ENCODE measurements at places on chromosomes 12 and 14.

DNA sequence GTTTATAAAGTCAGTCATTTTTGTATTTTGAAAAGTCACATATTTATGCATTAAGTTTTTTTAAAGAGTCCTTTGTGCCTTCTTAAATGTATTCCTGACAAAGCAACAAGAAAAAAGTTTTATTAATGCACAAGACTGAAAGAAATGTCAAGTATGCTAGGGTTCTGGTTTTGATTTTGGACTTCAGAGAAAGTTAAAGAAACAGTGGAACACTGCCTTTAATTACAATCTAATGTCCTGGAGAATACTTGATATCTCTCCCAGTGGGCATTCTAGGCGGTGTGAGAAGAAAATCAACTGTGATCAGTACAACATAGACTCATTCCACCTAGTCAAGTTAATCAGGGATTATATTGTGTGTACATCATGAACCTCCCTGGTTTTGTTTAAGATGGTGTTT, 49.9 kb downstream of the PRICKLE1 start:
- DNase-seq = no peak

- DNase-seq = peak; percentile 90
These were observed at the start of gene PKP2 for GRCh38 chr12:32896432-32897280. Gene PKP2 (minus strand): TSS chr12:32896777. CDS start chr12:32896731, 46 bp downstream.

- no peak for DNase-seq
These were observed 57.4 kb downstream of the RPH3A start for GRCh38 chr12:112848972-112849371.

DNA sequence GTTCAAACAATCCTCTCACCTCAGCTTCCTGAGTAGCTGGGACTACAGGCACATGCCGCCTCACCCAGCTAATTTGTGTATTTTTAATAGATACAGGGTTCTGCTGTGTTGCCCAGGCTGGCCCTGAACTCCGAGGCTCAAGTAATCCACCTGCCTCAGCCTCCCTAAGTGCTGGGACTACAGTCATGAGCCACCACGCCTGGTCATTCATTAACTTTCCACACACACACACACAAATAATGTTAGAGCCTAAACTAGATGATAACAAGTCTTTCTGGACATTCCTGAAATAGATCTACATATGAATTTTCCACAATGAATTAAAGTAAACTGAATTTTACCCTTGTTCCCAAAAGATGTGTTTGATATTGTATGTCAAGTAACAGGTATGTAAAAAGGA, 776.0 kb downstream of the GALC start:
- DNase-seq = no peak

DNA sequence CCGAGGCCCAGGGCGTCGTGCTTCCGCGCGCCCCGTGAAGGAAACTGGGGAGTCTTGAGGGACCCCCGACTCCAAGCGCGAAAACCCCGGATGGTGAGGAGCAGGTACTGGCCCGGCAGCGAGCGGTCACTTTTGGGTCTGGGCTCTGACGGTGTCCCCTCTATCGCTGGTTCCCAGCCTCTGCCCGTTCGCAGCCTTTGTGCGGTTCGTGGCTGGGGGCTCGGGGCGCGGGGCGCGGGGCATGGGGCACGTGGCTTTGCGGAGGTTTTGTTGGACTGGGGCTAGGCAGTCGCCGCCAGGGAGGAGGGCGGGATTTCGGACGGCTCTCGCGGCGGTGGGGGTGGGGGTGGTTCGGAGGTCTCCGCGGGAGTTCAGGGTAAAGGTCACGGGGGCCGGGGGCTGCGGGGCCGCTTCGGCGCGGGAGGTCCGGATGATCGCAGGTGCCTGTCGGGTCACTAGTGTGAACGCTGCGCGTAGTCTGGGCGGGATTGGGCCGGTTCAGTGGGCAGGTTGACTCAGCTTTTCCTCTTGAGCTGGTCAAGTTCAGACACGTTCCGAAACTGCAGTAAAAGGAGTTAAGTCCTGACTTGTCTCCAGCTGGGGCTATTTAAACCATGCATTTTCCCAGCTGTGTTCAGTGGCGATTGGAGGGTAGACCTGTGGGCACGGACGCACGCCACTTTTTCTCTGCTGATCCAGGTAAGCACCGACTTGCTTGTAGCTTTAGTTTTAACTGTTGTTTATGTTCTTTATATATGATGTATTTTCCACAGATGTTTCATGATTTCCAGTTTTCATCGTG, 612 bp downstream of the MDM2 start:
- DNase-seq = peak; percentile 76

- DNase-seq = no peak
These were observed 15.8 kb upstream of the KRT7 start for GRCh38 chr12:52217223-52217622.

DNA sequence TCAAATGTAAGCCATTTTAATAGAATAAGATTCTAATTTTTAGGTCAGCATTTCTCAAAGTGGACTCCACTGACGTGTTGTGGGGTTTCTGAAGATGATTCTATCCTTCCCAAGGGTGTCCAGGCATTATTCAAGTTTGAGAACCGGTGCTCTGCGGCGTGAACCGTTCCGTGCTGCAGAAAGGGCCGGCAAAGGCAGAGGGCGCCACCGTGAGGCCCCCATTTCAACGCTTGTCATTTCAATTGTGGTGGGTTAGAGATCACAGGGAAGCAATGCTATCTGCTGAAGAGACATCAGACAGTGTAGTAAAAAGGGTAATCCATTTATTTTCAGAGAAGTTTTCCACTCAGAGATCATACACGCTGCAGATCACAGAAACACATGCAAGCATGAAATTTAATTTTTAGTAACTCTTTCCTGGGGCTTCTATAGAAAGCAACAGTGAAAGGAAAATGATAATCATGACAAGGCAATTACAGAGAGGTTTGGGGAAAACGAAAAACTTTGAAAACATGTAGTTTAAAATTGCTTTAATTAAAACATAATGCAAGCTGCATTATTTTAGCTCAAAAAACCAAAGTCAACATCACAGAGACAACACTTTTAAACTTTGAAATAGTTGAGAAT, 201.7 kb downstream of the EXOC5 start:
- peak; percentile 82 for DNase-seq

GRCh38 chr14:93045211-93045674, 70.5 kb downstream of the ITPK1 start:
- peak; percentile 86 for DNase-seq

GRCh38 chr12:27083861-27084394, 1.6 kb upstream of the C12orf71 start:
- peak; percentile 75 for DNase-seq

DNA sequence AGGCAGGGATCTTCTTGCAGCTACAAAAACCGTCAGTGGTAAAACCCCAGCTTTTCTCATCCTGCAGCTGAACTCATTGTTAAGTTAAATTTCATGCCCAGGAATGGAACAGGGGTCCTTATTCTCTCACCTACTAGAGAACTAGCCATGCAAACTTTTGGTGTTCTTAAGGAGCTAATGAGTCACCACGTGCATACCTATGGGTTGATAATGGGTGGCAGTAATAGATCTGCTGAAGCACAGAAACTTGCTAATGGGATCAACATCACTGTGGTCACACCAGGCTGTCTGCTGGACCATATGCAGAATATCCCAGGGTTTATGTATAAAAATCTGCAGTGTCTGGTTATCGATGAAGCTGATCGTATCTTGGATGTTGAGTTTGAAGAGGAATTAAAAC, 68.9 kb downstream of the DCAF5 start:
- no peak for DNase-seq

DNA sequence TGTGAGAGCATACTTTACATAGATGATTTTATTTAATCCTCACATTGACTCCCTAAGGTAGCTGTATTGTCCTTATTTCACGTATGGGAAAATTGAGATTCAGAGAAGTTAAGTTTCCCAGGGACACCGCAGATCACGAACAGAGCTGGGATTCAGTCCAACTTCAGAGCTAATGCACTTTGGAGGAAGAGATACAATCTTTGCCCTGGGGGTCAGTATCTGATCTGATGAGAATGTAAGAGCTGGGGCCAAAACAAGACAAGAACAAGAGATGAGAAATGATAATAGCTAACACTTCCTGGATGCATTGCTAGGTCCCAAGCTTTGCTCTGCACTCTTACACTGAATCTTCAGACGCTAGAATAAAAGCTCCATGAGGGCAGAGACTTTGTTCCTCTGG, 6.0 kb upstream of the CSAD start:
- DNase-seq = no peak

GRCh38 chr12:124778411-124778810, 85.3 kb downstream of the SCARB1 start:
- no peak for DNase-seq

- peak; percentile 1 for DNase-seq
These were observed 69.4 kb downstream of the FGD6 start for GRCh38 chr12:95147866-95148265.

DNA sequence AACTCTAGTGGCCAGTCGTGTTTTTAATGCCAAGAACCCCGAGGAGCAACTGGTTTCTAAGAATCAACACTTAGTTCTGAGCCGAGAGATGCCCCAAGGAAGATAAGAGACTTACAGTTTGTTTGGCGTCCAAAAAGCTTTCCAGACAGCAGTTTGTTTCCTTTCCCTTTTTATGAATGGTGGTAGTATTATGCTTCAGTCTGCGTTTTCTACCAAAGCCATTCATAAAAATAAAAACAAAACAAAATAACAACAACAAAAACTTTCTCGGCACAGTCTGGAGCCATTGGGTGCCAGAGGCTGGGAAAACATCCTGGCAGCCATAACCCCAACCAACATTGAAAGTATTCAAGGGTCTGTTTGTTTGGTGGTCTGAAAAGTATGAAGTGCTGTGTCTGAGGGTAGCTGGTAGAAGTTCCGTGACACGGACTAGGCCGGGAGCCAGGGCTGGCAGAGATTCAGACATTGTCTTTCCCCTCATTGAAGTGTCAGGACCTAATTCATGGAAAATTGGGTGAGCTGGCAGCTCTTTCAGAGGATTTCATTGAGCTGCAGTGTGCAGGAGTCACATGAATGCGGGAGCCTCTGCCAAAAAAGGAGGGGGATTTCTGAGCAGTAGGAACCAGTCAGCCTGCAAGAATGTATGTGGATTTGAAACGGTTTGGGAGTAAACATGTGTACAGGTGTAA, 124.2 kb downstream of the HMGA2 start:
- peak; percentile 33 for DNase-seq

GRCh38 chr14:77613201-77613600, 3.2 kb downstream of the SPTLC2 start:
- no peak for DNase-seq

GRCh38 chr12:108613548-108613947, 15.7 kb upstream of the TMEM119 start:
- DNase-seq = no peak

DNA sequence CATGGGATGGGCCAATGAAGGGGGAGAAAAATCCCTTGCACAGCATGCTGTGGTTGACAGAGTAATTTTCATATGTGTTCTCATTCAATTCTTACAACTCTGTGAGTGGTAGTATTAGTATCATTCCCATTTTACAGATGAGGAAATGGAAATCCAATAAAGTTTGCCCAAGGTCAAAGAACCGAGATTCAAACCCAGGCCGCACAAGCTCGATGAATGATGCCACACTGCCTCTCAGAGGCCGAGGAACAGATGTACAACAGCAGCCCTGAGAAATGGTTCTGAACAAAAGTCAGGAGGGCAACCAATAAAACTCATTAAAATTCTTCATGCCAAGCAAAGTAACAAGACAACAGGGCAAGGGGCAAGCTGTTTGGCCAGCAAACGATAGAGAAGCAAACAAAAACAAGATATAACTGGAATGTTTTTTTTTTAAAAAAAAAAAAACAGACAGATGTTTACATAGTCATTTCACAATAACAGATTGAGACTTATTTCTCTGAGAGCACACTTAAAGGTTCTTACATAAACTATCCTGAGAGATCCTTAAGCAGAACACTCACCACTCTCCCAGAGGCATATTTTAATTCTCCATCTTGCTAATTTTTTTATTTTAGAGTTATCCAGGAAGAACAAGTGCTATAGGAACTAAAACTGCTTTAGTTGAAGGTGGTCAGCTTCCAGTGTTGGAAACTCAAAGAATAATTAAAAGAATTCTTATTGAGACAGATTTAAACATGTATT, 85.8 kb downstream of the EXOC5 start:
- DNase-seq = peak; percentile 74

- peak; percentile 30 for DNase-seq
These were observed 18.9 kb downstream of the VSX2 start for GRCh38 chr14:74257941-74258763.

GRCh38 chr12:54001283-54002187, 1.6 kb downstream of the HOXC9 start:
- DNase-seq = no peak

GRCh38 chr14:97975216-97975615, 1178.0 kb downstream of the VRK1 start:
- DNase-seq = no peak

- no peak for DNase-seq
These were observed 17.1 kb downstream of the IRAK3 start for GRCh38 chr12:66206141-66206540.

GRCh38 chr14:52094546-52095271, 25.9 kb upstream of the NID2 start:
- DNase-seq = no peak

- no peak for DNase-seq
These were observed 20.2 kb upstream of the DUSP16 start for GRCh38 chr12:12582895-12583303.

- no peak for DNase-seq
These were observed 32.3 kb downstream of the LGMN start for GRCh38 chr14:92716131-92716530.

DNA sequence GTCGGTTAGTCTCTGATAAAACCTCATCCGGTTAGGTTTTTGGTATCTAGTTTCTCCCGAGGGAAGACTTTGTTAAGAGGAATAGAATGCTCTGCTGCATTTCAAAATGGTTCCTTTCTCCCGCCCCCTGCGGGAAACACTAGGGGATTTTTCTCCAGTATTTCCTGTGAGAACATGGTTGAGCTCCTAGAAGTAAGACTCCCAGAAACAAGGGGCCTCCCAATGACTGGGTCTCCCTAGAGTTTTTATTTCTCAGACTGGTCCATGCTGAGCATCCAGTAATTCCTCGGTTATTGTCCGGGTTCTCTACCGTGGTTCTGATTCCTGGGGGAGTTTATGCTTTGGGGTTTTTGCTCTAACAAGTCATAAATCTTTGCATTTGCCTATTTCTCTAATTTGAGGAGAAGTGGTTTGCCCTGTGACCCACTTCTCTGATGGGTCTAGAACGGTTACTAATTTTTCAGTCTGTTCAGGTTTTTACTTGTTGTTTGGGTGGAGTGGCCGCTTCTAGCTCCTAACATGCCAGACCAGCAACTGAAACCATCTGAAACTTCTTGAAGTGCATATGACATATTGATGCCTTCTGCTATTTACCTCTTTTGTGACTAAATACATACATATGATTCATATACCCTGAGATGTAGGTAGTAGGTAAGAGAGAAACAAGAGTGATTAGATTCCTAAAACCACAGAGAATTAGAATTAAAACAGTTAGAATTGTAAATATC, 25.1 kb downstream of the TESPA1 start:
- DNase-seq = no peak

- DNase-seq = no peak
These were observed 88.2 kb downstream of the TBC1D30 start for GRCh38 chr12:64912516-64913255.

Data from neural progenitor cell (in vitro differentiated cells).